ENCODE measurements at places on chromosomes 13 and 19.

- no peak for DNase-seq
Measured at GRCh38 chr13:113620036-113620796, 35.7 kb downstream of the TFDP1 start.

DNA sequence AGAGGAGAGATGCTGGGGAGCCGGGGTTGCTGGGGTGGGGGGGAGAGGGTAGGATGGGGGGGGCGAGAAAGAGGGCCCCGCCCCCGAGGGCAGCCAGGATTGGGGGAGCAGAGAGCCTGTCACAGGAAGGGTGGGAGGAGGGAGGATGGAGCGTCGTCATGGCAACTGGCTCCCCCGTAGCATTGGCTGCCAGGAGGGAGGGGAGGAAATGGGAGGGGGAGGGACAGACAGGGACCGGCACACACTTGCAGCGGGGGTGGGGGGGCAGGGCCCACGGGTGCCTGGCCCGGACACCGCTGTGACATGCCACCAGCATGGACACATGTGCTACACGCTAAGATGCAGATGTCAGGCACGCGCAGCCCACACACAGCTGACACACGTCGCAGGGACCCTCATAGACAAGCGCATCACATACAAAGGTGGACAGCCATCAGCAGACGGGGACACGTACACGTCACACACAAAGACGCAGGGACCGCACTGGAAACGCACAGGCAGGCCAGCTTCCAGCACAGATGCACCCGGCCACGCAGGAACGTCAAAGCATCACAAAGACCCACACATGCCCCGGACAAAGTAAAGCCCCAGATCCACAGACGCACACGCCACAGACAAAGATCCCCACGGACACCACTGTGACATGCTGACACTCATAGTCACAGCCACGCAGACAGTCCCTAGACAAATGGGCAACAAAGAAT is at the start of gene LMTK3:
LMTK3 (minus strand) TSS at position 36 of the 704 bp plus-strand sequence. CDS start 259 bp downstream, outside the sequence.
- DNase-seq: peak; percentile 85

GRCh38 chr19:54949412-54949811 is 2.1 kb upstream of the NLRP7 start:
- DNase-seq: no peak

GRCh38 chr13:110758195-110758805 is 44.8 kb downstream of the ING1 start:
- DNase-seq: no peak

- DNase-seq: peak; percentile 26
Measured at GRCh38 chr13:112131713-112132113, 64.8 kb downstream of the SOX1 start.
